ENCODE measurements at places on chromosomes 7 and 10.

- DNase-seq: no peak
These were observed 428.2 kb downstream of the THSD7A start for GRCh38 chr7:11403781-11404180.

- no peak for DNase-seq
These were observed 20.4 kb downstream of the KLLN start for GRCh38 chr10:87842776-87843497.

- DNase-seq: no peak
These were observed 15.4 kb upstream of the CCDC3 start for GRCh38 chr10:13016886-13017285.

GRCh38 chr10:52128056-52128683 is 185.9 kb upstream of the DKK1 start:
- DNase-seq: no peak

DNA sequence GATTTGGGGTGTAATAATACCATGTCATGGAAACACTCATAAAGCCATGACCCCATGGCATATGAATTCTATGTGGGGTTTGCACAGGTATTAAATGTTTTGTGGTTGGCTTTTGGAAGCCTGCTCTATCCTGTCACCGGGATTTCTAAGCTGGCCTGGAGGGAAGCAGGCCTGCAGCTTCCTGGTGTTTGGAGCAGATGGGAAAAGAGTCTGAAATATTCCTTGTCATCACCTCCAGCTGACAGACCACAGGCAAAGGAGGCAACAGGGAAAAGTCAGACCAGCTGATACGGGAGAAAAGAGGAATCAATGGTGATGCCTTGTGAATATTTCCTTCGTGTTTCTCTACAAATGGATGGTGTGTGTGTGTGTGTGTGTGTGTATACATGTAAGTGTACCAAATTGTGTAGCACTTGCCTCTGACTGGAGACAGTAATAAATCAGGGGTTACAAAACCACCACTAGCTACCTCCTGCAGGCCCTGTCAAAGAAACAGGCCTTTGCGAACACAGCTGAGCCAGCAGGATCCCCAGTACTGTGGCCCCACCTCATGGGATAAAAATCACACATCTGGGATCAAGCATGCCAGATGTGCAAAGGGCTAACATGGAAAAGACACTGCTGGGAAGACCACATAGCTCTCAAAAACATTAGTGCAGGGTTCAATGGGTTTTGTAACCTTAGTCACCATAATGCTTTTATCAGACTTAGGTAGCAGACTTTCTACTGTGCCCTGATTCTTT is 120.8 kb upstream of the HPS1 start:
- no peak for DNase-seq

DNA sequence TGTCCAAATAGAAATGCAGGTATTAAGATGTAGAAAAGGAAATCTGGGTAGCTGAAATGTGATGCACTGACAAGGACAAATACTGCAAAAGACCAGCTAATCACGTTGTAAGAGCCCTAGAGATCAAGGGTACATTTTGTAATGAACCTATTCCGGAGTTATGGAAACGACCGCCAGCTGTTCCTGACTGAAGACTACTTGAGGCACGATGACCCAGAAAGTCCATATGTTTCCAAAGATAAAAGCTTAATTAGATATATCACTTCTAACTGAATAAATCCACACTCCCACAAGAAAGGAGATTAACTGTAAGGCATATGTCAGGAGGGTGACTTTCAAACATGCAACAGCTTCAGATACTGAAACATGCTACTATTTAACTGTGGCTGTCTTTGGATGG is 253.5 kb downstream of the NSUN6 start:
- no peak for DNase-seq

- no peak for DNase-seq
These were observed 127.6 kb downstream of the NEBL start for GRCh38 chr10:20769481-20769880.

GRCh38 chr7:80132594-80132993 is 2.0 kb upstream of the GNAI1 start:
- DNase-seq: no peak

- DNase-seq: no peak
These were observed 15.0 kb downstream of the TAS2R60 start for GRCh38 chr7:143458263-143458662.

GRCh38 chr10:58300676-58301075 is 31.7 kb downstream of the CISD1 start:
- DNase-seq: no peak

DNA sequence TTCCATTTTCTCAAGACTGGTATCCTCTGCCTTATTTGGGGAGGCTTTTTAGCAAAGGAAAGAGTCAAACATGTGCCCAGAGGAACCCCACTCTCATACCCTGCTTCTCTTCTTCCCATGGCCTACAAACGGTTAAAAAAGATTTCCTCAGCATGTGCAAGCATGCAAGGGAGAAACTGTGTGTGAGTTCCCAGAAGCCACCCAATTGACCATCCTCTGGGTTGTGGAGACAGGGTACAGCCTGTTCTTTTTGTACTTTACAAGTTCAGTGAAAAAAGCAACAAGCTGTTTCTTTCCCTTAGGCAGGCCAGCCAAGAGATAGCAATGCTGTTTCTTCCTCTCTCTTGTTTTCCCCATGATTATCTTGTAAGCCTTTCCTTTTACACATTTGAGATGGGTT is 68.8 kb upstream of the MTPN start:
- no peak for DNase-seq

GRCh38 chr7:81366546-81366945 is 403.3 kb downstream of the HGF start:
- no peak for DNase-seq

DNA sequence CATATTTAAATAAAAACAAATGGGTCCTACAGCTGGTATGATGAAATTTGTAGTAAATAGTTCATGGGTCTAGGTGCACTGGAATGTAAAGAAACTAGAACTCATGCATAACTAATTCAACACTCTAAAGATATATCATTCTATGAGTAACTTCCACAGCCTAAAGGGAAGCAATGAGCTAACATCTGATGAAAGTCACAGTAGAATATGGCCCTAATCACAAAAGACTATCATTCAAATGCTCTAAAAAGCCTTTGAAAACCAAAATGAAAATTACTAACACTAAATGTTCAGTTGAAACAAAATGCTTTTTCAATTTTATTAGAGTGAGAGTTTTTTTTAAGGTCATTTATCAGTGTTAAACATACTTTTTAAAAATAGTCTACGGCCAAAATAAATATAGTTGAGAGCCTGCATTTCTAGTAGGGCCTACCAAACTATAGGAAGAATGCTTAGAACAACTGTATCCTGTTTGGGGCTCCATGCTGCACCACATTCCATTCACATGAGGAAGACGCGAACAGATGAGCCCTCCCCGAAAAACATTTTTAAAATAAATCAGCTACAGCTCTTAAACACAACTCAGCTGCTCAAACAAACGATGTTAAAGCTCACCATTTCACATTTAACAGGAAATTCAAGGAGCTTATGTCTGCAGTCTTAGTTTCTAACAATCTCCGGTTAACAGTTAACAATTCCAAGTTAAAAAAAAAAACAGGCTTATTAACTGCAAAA is 134.5 kb downstream of the NRBF2 start:
- DNase-seq: no peak

- no peak for DNase-seq
These were observed 241.4 kb upstream of the PODXL start for GRCh38 chr7:131797841-131798240.

DNA sequence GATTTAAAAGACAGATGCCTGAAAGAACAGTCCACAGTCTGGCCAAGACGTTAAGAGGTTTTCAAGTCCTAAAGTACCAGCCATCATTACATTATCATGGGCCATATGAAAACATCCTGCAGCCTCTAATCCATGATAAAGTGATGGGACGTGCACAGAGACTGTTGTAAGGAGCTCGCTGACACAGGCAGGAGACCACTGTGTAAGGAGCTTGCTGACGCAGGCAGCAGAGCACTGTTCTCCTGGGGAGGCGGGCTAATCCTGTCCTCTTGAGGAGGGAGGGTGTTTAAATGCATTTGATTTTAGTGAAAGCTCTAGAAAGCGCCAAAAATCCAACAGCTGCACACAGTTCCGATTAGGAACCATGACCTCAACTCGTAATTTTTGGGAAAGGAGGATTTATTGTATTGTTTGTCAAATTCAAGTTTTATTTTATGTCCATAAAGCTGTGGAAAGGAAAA is 16.9 kb downstream of the SVIL start:
- DNase-seq: no peak

DNA sequence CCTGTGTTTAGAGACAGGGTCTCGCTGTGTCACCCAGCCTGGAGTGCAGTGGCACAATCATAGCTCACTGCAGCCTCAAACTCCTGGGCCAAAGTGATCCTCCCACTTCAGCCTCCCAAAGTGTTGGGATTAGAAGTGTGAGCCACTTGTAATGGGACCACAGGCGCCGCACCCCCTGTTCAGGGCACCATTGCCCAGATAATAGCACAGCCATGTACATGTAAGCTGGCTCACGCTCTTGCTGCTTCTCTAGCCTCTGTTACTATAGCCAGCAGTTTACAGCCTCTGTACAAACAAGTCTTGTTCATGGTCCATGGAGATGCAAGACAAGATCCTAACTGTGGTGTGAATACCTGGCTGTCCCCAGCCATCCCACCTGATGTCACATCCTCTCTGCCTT is 4.2 kb upstream of the MLXIPL start:
- DNase-seq: no peak

DNA sequence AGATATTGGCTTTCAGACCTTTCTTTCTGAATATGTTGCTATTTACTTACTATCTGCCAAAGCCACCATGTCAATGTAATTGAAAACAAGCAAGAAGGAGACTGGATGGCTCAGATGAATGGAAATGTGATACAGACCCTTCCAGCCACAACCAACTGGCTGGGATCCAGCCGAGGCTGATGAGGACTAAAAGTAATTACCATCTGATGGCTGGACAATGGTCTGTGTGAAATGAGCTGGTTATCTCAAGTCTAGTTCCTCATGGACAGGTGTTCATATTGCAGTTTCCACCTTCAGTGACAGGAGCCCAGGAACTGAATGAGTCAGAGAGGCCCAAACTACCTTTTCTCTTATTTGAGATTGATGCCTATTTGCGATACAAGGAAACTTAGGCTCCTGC is 267.5 kb downstream of the GATA3 start:
- no peak for DNase-seq

DNA sequence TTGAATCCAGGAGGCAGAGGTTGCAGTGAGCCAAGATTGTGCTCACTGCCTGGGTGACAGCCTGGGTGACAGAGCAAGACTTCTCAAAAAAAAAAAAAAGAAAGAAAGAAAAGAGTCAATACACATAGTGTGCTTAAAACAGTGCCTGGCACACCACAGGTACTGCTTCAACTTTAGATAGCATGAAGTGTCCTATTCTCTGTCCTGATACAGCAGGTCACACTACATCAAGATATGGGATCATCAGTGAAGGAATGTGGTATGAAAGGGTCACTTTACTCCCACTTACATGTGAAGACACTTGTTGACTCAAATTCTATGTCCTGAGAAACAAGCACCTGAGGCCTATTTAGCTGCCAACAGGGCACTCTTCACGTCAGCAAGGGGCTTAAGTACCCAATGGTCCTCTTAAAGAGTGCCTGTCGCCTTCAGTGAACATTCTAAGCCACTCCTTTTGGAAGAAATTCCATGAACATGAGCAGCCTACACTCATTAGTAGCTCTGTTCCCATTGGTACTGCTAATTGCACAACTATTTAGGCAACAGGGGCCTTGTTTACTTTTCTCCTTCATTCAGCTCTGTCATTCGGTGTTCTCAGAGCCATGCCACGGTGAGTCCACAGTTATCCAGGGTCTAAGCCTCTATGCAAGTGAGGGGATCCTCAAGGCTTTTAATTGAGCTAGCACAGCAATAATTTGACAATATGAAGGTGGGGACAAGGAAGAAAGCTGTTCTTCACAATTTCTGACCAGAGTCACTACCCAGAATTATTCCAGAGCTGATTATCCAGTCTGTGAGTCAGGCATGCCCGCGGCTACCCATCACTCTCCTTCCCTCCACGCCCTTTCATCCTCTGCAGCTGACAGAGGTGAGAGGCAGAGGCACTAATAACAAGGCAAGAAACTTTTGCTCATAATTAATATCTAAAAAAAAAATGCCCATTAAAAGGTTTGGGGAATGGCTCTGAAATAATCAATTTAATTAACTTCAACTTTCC is 56.6 kb upstream of the PTN start:
- DNase-seq: no peak
